ENCODE measurements at places on chromosomes 12 and 14. TPM values are rescaled to one million over a fixed set of nuclear protein-coding genes. Genes with fewer than 3 reads are reported as not detected.

GRCh38 chr12:38350342-38351174 lies 34.0 kb downstream of the ALG10B start:
- DNase-seq: no peak
- H3K36me3 ChIP-seq: no peaks in the 10 kb centered on the region
- no peak overlapping the region for H3K4me3 ChIP-seq

SERPINA12 gene
- total RNA-seq: not detected

TCL1A gene
- not detected for total RNA-seq

OASL gene
- total RNA-seq: 0.35 TPM

NPAS3 gene
- total RNA-seq: 9.6 TPM

GRCh38 chr14:74917178-74917543 lies 5.9 kb downstream of the RPS6KL1 start:
- no peaks in the 10 kb centered on the region for H3K4me1 ChIP-seq

NTS gene
- total RNA-seq: 0.88 TPM

ZDHHC22 gene
- total RNA-seq: not detected

NRIP2 gene
- total RNA-seq: 4.5 TPM

VRTN gene
- total RNA-seq: not detected

DNA sequence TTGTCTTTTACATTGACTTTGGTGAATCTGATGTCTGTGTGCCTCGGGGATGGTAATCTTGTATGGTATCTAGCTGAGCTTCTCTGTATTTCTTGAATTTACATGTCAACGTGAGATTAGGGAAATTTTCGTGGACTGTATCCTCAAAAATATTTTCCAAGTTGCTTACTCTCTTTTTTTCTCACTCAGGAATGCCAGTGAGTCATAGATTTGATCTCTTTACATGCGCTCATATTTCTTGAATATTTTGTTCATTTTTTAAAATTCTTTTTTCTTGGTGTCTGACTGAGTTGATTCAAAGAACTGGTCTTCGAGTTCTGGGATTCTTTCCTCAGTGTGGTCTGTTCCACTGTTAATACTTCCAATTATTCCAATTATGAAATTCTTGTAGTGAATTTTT lies 207.7 kb downstream of the RAD51B start:
- H3K4me1 ChIP-seq: no peaks in the 10 kb centered on the region
- H3K4me3 ChIP-seq: no peak overlapping the region
- H3K27ac ChIP-seq: peak overlapping the region; percentile 9
- H3K27me3 ChIP-seq: no peaks in the 10 kb centered on the region

RITA1 gene
- total RNA-seq: 19.0 TPM

DNA sequence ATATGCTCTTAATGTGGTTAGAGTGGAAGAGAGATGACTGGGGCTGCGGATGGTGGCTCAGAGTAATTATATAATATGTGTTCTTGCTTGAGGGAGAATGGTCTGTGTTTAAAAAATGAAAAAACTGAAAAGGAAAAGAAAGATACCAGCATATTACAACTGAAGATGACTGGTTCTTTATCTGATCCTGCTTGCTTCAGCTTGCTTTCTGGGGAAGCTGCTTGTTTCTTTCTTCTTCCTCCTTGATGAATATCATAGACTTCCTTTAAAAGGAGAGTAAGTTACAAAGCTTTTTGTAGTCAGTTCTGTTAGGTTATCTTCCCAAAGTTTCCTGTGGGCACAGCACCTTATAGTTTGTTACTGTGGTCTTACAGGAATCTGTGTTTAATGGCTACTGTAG lies 210.9 kb downstream of the ERC1 start:
- H3K36me3 ChIP-seq: no peaks in the 10 kb centered on the region
- no peak overlapping the region for H3K4me3 ChIP-seq
- no peak for DNase-seq
- H3K4me1 ChIP-seq: peaks cover 7% of the 10 kb centered on the region
- no peaks in the 10 kb centered on the region for H3K27me3 ChIP-seq

RBP5 gene
- 2.4 TPM for total RNA-seq

- DNase-seq: no peak
- no peaks in the 10 kb centered on the region for H3K36me3 ChIP-seq
These were observed 2.1 kb upstream of the USP44 start for GRCh38 chr12:95553197-95553943.

RBMS2 gene
- total RNA-seq: 28.6 TPM

GRCh38 chr14:35296545-35296944 lies 4.4 kb downstream of the PSMA6 start:
- H3K27ac ChIP-seq: no peak overlapping the region
- H3K36me3 ChIP-seq: no peaks in the 10 kb centered on the region
- H3K4me3 ChIP-seq: no peak overlapping the region
- H3K27me3 ChIP-seq: no peaks in the 10 kb centered on the region
- DNase-seq: no peak
- H3K4me1 ChIP-seq: peaks cover 16% of the 10 kb centered on the region

PHC1 gene
- 63.7 TPM for total RNA-seq

GRCh38 chr14:64825509-64825908 lies 54.2 kb downstream of the SPTB start:
- H3K27me3 ChIP-seq: no peaks in the 10 kb centered on the region
- H3K4me3 ChIP-seq: no peak overlapping the region
- H3K27ac ChIP-seq: no peak overlapping the region

DNA sequence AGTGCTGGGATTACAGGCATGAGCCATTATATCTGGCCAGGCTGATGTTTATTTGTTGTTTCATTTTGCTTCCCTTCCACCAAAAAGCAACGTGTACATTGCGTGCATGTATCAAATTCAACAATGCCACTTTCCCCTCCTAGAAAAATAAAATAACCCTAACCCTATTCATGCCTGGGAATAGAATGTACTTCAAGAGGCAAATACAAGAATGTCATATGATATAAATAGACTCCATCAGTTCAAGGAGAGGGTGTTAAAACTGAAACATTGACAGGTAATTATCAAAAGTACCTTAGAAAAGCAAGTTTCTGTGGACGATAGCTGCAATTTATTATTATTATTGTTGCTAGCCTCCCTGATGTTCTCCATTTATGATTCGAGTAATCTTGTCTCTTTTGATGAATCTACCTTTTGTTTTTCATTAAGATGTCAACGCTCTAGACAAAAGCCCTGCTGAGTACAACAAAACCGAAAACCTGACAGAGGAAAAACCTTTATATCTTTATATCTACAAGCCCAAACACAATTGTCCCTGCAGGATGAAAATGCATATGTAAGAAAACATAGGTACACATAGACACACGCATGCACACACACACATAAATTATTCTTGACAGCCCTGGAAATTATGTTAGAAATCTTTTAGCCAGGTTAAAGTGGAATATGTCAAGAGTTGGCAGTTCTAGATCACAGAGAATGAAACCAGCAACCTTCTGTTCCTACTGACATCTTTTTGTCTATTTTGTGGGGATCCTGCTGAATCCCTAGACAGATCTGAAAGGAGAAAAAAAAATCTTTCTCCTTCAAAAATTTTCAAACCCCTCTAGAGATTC lies 98.9 kb downstream of the BTG1 start:
- no peaks in the 10 kb centered on the region for H3K27me3 ChIP-seq
- no peak overlapping the region for H3K4me3 ChIP-seq
- H3K36me3 ChIP-seq: no peaks in the 10 kb centered on the region
- no peaks in the 10 kb centered on the region for H3K4me1 ChIP-seq

GRCh38 chr12:117518594-117519270 lies 157.3 kb upstream of the NOS1 start:
- DNase-seq: no peak
- H3K27me3 ChIP-seq: no peaks in the 10 kb centered on the region
- H3K4me3 ChIP-seq: no peak overlapping the region
- no peaks in the 10 kb centered on the region for H3K36me3 ChIP-seq

- DNase-seq: no peak
- no peaks in the 10 kb centered on the region for H3K27me3 ChIP-seq
- no peaks in the 10 kb centered on the region for H3K4me1 ChIP-seq
- no peak overlapping the region for H3K4me3 ChIP-seq
- no peak overlapping the region for H3K27ac ChIP-seq
These were observed 41.2 kb upstream of the PTCSC3 start for GRCh38 chr14:36217732-36218131.

DNA sequence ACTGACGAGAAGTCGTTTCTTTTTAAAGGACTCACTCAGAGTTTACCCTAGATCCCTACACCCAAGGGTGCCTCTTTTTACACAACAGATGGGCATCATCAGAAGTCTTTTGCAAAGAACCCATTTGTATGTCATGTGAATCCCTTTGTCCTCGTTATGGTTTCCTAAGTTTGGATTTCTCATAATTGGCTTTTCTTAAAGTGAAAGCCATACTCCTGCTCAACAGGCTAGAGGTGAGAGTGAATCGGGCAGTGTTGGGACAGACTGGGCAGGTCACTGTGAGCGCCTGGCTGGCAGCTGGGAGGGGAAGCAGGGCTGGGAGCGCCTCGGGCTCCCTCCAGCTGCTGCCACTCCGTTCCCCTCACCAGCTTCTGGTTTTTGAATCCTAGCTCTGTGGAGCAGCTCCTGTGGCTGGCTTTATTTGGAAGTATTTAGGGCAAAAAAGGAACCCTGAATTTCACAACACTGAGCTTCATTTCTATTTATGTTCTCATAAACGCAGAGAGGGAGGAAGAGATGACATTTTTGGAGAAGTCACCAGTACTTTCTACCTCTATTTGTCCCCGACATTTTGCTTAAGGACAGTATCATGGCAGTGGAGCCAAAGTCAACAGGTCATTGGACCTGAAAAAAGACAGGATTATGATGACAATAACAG lies 63.8 kb upstream of the ACTN1 start:
- H3K4me3 ChIP-seq: no peak overlapping the region
- H3K27ac ChIP-seq: peak overlapping the region; percentile 76
- DNase-seq: peak; percentile 55
- H3K27me3 ChIP-seq: no peaks in the 10 kb centered on the region

CLEC1A gene
- total RNA-seq: 22.6 TPM

- H3K36me3 ChIP-seq: no peaks in the 10 kb centered on the region
- H3K4me1 ChIP-seq: no peaks in the 10 kb centered on the region
- no peak overlapping the region for H3K4me3 ChIP-seq
- H3K27ac ChIP-seq: no peak overlapping the region
These were observed 28.4 kb upstream of the MON2 start for GRCh38 chr12:62438098-62438692.

IFNG-AS1 gene
- total RNA-seq: not detected

DNA sequence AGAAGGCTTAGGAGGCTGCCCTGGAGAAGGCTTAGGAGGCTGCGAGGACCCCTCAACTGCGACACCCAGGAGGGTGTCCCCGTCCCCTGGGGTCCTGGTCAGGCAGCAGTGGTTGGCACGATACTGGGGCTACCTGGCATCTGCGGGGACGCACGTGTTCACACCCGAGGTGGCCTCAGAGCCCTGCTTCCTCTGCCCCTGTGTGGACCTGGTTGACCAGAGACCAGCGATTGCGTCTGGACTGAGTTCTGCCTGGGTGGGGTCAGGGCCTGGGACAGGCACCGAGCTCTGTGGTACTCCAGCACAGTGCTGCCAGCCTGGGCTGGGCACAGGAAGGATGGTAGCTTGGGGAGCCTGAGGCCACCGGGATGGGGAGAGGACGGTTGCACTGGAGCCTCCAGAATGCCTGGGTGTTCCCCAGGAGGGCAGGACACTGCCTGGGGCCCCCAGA lies 735 bp downstream of the ASPG start:
- no peak overlapping the region for H3K27ac ChIP-seq
- no peak overlapping the region for H3K4me3 ChIP-seq
- H3K27me3 ChIP-seq: no peaks in the 10 kb centered on the region
- peak; percentile 15 for DNase-seq

- H3K27ac ChIP-seq: no peak overlapping the region
- H3K4me3 ChIP-seq: no peak overlapping the region
- no peaks in the 10 kb centered on the region for H3K36me3 ChIP-seq
- H3K27me3 ChIP-seq: no peaks in the 10 kb centered on the region
These were observed 57.3 kb upstream of the SYNE2 start for GRCh38 chr14:63795532-63795931.

DNA sequence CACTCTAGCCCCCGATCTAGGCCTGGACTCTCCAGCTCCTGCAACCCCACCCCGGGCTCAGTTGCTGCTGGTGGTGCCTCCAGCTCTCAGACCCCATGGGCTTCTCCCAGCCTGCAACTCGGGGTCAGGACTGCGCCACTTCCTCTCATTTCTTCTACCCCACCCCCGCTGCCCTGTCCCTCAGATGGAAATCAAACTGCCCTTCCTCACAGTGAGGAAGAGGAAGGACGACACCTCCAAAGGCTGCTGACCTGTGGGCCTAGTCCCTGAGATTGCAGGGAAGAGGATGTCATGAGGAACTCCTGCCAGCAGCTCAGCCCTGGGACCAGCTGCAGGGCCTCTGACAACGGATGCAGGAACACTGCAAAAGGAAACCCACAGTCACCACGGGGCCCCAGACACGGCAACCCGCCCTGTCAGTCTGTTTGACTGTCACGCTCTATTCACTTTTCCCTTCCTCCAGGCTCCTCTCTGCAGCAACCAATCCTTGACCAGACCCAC lies 29.3 kb upstream of the PNMA1 start:
- H3K27me3 ChIP-seq: no peaks in the 10 kb centered on the region
- DNase-seq: no peak
- H3K4me1 ChIP-seq: peaks cover 62% of the 10 kb centered on the region
- peak overlapping the region; percentile 92 for H3K27ac ChIP-seq

MGP gene
- 136 TPM for total RNA-seq

DNA sequence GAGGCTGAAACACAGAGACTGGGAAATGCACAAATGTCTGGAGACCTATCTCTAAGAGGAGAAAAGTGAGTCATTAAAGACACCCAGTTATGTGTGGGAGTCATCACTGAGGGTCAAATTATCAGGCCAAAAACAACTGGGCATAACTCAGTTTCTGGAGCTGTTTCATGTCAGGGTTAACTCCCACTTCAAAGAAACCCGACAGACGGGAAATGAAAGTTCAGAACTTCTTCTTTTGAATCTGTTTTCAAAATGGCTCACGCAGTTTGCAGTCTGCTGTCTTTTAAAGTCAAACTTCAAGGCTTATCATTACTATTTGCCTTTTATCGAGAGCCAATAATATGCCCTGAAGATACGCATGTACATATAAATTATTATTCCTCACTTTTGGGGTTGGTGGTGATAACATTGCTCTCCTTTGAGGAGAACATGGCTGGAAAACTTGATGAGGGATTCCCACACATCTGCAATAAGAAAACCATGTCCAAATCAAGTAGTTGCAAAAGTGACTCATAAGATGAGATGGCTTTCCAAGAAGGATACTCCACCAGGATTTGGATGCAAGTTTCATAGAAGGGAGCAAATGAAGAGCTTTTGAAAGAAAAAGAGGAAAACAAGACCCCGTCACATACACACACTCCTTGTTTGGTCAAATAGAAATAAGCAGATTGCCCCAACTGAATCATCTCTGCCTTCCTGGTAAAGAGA lies 341.4 kb downstream of the ADAMTS20 start:
- peaks cover 5% of the 10 kb centered on the region for H3K4me1 ChIP-seq
- no peak overlapping the region for H3K4me3 ChIP-seq
- H3K27me3 ChIP-seq: no peaks in the 10 kb centered on the region
- peak overlapping the region; percentile 30 for H3K27ac ChIP-seq

ADAM21 gene
- not detected for total RNA-seq

DNA sequence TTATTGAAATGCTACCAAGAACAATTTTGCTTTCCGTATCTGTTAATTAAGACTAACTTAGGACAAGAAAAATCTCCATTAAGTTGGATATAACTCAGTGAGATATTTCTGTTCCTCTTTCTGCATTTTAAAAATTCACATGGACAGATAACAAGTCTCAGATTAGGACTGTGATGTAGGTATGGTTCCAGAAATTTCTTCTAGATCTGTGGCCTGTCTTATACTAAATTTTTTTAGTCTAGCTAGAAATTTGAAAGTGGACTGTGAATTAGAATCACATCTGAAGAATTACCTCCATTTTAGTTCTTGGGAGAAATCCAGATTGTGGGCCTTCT lies 41.6 kb downstream of the USP15 start:
- H3K4me1 ChIP-seq: no peaks in the 10 kb centered on the region
- no peaks in the 10 kb centered on the region for H3K36me3 ChIP-seq
- no peak overlapping the region for H3K4me3 ChIP-seq
- H3K27ac ChIP-seq: no peak overlapping the region
- DNase-seq: no peak

Data from uterus (tissue), 4 donors.